ENCODE measurements at places on chromosomes 7 and 10. TPM values are rescaled to one million over a fixed set of nuclear protein-coding genes. Genes with fewer than 3 reads are reported as not detected.

The TUBB8 gene
- total RNA-seq = not detected

The MAPK8 gene
- 19.4 TPM for total RNA-seq

The ALOX5 gene
- total RNA-seq = under 0.01 TPM

The ICA1 gene
- 0.09 TPM for total RNA-seq

The TRPV6 gene
- not detected for total RNA-seq

The UCN3 gene
- total RNA-seq = not detected

The TAS2R41 gene
- not detected for total RNA-seq

The DIP2C gene
- total RNA-seq = 12.3 TPM

The RELN gene
- 0.63 TPM for total RNA-seq

The SLC29A3 gene
- total RNA-seq = 1.4 TPM

The MOGAT3 gene
- not detected for total RNA-seq

The METTL27 gene
- 11.8 TPM for total RNA-seq

The CCDC146 gene
- 2.1 TPM for total RNA-seq

The CALCR gene
- total RNA-seq = not detected

The CYP26C1 gene
- total RNA-seq = under 0.01 TPM

The LRRD1 gene
- not detected for total RNA-seq

The PALD1 gene
- 0.43 TPM for total RNA-seq

The GPR26 gene
- not detected for total RNA-seq

The LIPM gene
- not detected for total RNA-seq

The PIK3CG gene
- not detected for total RNA-seq

The LAMB1 gene
- 684 TPM for total RNA-seq

The ANKRD30A gene
- not detected for total RNA-seq
